GM13976 (cell line): ENCODE measurements at places on chromosomes 7 and 10.

GRCh38 chr7:106936236-106936635 is 71.2 kb downstream of the PIK3CG start:
- DNase-seq: no peak

DNA sequence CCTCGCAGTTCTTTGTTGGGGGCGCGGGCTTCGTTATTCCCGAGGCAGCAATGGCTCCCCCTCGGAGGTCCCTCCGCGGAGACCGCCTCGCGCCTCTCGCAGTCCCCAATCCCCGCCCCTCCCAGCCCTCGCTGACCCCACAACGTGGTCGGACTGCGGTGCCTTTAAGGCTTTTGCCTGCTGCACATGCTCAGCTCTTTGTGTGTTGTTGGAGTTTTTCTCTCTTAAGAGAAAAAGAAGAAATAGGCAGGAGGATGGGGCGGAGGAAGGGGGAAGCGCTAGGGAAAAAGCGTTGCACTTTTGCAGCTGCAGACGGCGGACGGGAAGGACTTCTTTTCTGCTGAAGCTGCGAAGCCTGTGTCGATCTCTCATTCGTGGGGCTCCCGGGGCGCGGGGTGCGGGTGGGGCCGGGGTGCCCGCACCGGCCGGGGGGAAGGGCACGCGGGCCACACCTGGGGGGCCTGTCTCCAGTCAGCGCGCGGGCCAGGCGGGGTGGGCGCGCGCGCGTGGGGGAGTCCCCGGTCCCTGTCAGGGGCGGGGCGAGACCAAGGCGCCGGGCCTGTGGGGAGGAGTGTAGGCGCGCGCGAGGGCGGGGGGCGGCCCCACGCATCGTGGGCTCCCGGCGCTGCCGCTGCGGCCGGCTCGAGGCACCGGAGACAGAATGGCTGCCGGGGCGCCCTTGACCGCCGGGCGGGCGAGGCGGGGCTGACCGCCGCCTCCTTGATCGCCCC is 445 bp upstream of the ATRNL1 start:
- DNase-seq: peak; percentile 78

- no peak for DNase-seq
Observed at GRCh38 chr10:98272245-98272644, 4.3 kb upstream of the LOXL4 start.

DNA sequence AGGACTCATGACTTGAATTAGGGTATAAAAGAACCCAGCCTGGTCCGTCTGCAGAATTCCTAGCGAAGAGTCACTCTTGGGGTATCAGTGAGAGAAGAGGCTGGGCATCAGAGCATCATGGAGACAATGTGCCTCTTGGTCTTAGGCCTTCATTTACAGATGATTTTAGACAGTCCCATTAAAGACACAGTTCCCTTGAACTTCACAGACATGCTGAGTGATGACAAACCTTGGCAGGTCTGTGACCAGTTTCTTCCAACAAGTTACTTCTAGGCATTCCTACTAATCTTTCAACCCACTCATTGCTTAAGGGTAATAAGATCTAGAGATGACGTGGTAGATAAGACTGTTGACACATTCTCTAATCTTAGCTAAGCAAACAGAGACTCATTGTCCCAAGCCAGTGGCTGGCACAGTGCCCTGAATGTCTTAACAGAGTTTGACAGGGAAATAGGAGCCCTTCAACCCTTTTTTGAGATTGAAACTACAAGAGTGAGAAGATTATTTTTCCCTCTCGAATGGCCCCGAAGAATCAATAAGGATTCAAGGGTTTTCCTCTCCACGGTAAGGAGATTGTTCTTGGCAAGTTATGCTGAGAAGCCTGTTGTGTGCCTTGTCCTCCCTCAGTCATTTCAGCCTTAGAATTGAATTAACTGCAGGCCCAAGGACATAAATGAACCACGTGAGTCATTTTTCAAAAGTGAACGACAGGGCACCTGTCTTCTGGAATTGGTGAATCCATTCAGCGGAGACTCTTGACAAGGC is 281.1 kb downstream of the CCDC3 start:
- DNase-seq: no peak

DNA sequence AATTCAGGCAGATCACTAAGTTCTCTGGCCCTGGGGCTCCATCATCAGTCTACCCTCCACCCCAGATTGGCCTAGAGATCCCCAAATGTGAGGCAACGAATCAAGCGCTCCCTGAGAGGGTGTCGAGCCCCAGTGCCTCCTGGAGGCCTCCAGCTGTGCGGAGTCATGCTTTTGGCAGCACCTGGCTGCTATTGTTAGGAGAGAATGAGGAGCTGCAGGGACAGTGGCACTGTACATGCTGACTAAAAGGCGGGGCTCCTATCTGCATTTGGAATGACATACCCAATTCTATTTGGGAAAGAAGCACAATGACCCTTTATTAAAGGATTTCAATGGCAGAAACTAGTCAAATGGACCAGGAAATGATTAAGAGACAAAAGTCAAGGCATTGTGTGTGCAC is 161.8 kb downstream of the DPY19L1 start:
- DNase-seq: no peak

DNA sequence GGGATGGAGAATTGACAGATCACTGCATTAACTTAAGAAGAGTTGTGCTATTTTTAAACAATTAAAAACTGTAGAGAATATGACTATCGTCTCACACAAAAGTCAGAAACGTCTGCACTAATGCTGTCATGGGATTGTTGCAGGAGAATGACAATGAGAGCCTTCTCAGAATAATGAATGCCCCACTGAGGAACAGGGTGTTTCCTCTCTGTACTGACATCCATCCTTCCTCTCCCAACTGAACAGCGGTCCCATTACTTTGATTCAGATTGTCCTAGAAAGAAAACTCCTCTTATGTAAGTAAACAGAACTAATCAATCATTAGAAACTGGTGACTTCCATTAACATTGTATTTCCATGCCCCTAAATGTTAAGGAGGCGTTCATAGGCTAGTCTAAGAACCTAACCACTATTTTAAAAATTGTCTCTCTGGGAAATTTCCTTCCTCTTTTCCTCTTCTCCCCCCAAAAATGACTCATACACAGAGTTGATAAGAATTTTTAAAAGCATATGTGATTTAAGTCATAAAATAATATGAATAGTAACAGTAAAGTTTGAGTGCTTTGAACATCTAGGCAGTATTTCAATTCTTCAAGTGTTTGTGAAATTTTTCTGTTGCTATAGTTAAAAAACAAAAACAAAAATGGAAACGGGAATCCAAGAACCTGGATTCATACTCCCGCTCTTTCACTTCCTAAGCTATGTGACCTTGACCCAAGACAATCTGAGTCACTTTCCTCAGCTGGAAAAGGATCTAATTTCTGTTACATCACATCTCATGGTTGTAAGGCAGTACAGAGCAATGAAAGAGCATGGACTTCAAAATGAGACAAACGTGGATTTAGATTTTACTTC is 12.7 kb upstream of the MACC1 start:
- no peak for DNase-seq

DNA sequence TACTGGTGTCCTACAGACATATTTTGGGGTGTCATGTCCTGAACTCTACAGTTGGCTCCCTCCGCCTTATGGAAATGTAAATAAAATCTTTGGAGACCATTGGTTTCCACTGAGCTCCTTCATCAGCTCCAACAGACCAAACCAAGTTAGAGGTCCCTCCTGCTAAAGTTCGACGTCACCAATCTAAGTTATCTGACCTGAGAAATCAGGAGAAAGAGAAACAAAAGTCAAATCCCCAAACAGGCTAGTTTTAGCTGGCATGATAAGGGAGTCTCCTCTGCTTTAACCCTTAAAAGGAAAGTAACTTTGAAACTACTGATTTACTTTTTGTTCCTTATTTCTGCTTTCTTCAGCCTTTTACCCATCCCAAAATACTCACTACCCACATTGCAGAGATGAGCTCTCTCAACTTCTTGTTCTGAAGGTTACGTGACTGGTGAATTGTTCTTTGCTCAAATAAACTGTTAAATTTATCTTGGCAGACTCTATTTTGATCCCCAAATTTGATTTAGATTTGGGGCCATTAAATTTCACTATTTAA is 39.9 kb downstream of the AVL9 start:
- peak; percentile 36 for DNase-seq

GRCh38 chr10:8588135-8588534 is 533.6 kb downstream of the GATA3 start:
- no peak for DNase-seq

GRCh38 chr7:29337546-29338116 is 143.1 kb downstream of the CHN2 start:
- no peak for DNase-seq

- DNase-seq: peak; percentile 59
Observed at GRCh38 chr7:149422914-149423301, 38.0 kb downstream of the ZNF777 start.

GRCh38 chr10:106957823-106958588 is 206.5 kb downstream of the SORCS1 start:
- DNase-seq: no peak

- no peak for DNase-seq
Observed at GRCh38 chr10:58081353-58081752, 186.3 kb downstream of the IPMK start.

DNA sequence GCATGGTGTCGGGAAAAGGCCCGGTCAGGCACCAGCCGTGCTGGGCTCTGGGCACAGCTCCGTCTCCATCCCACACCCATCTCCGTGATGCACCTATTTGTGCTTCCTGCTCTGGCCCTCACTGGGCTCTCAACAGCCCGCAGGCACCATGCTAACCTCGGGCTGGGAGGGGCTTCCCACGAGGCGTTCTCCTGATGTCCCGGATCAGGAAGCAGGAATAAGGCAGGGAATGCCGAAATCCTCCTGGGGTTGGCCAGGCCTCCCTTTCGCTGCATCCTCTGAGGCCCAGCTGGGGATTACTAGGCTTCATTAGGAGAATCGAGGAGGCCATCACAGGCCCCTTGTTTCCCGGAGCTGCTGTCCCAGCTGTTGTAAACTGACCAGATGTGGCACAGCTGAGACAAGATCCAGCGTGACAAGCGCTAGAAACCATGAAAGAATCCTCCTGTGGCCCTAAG is 72.0 kb downstream of the FAM53B start:
- DNase-seq: no peak

GRCh38 chr10:59991117-59991516 is 84.8 kb upstream of the CCDC6 start:
- DNase-seq: no peak

DNA sequence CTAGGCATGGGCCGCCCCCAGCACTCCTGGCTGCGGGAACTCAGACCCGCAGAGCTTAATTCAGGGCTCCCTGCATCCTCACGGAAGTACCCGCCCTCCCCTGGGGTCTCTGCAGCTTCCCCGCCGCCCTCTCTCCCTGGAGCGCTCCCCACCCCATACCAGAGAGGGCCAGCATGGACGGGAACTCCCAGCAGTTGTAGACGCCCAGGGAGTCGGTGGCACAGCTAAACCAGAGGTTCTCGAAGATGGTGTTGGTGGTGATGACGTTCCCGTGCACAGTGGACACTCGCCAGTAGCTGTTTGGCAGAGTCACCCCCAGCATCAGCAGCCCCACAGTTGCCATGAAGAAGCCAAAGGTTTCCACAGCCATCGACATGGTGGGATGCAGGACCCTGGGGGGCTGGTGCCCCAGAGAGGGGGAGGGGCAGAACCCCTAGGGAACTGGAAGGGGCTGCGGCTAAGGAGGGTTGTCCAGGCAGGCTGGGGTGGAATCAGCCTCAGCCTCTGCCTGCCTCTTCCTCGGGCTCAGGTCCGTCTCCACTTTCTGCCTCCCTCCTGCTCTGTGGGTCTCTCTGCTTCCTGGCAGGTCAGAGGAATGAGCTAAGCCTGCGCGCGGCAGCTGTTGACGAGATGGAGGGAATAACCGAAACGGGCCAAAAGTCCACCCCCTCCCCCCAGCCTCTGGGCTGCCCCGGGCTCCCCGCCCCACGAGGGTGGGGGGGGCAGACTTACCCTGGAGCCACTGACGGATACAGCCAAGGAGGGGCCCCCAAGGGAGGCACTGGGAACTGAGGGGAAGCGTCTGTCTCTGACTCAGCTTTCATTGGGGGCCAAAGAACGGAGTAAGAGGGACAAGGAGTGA is at the start of gene CLDN15:
CLDN15 (minus strand) TSS at position 597 of the 862 bp plus-strand sequence; CDS start at position 376, 221 bp downstream.
- no peak for DNase-seq

- no peak for DNase-seq
Observed at GRCh38 chr10:60808036-60808435, 29.8 kb downstream of the CDK1 start.

- no peak for DNase-seq
Observed at GRCh38 chr10:110150046-110150445, 57.4 kb upstream of the MXI1 start.

GRCh38 chr7:96349572-96349971 is 27.7 kb upstream of the SLC25A13 start:
- no peak for DNase-seq

GRCh38 chr10:114723991-114724715 is 66.1 kb upstream of the ABLIM1 start:
- no peak for DNase-seq

DNA sequence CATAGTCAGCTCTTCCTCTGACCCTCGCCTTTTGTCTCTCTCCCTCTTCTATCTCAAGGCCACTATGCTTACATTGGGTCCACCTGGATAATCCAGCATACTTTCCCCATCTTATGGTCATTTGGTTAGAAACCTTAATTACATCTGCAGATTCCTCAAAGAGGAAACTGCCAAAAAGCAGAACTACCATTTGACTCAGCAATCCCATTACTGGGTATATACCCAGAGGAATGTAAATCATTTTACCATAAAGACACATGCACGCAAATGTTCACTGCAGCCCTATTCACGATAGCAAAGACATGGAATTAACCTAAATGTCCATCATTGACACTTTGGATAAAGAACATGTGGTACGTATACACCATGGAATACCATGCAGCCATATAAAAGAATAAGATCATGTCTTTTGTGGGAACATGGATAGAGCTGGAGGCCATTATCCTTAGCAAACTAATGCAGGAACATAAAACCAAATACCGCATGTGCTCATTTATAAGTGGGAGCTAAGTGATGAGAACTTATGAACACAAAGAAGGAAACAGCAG is 114.8 kb upstream of the NPY start:
- no peak for DNase-seq

- DNase-seq: no peak
Observed at GRCh38 chr10:33031171-33031570, 73.1 kb upstream of the ITGB1 start.

GRCh38 chr7:55258631-55259030 is 106.5 kb upstream of the LANCL2 start:
- no peak for DNase-seq

DNA sequence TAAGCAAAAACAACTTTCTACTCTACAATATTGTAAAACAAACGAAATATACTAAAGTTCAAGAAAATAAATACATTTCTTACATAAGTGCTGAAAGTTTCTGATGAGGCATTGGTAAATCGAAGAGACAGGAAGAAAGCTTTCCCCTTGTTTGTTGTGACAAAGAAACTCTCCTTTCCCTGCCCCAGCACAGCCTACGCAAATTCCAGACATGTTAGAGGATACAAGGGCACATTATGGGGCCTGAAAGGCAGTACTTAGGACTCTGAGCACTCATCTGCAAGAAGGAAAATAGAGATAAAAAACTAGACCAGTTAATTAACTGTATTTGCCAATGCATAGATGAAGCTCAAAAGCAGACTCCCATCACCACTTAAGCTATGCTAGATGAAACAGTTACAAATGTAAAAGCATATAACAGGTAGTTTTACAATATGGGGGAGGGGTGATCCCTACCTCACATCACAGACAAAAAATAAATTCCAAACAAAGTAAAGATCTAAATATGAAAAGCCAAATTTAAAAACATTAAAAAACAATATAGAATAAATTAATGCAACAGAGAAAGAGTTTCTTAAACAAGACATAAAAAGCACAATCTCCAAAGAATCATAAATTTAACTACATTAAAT is 21.8 kb downstream of the ARHGAP19 start:
- DNase-seq: no peak
